ENCODE measurements at places on chromosomes 7 and 10.

DNA sequence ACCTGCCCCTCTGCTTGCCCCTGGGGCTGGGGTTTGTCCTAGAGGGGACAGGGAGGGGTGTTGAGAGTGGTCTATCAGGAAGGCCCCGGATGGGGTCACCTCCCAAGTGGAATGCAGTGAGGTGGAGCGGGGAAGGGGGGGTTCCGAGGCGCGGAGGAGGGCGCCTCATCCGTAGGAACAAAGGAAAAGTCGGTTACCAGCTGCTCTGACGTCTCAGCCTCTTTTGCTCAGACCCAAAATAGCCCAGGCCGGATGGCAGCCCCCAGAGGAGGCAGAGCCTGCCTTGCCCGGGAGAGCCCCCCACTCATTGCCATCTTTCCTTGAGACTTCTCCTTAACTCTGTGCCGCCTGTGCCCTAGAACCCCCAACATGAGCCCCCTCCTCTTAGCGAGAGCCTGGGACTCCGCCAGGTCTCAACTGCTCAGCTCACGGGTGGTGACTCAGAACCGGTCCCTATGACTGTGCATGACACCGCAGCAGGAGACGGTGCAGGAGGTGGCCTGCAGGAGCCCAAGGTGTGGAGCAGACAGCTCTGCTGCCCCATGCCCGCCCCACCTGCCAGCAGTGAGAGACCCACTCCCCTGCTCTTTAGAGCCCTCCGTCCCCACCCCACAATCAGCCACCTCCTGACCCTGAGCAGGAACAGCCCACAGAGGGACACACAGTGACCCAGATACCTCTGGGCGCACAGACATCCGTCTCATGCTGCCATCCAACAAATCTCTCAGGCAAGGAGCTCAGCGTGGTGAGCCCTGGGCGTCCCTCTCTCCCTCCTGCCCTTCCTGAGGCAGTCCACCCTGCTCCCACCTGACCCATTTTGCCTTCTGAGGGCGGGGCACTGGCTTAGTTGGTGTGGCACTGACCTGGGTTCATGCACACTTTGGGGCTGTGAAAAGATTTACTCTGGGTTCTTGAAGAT is 13.1 kb downstream of the STX1A start:
- DNase-seq: peak; percentile 85

DNA sequence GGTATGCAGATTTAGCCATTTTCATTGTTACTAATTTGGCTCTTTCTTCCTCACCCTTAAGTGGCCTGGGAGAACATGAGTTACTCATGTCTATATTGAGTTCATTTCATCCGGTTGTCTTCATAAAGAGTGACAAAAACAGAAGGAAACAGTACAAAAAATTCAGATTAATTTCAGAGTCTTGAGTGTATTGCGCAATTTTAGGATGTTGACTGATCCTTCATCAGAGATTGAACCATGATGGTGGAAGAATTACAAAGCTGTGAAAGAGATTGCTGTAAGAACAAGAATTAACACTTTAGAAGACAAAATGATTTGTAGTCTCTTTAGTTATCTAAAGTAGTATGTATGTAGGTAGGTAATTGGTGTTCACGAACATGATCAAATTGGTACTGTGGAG is 194.0 kb upstream of the PPP1R3A start:
- no peak for DNase-seq

DNA sequence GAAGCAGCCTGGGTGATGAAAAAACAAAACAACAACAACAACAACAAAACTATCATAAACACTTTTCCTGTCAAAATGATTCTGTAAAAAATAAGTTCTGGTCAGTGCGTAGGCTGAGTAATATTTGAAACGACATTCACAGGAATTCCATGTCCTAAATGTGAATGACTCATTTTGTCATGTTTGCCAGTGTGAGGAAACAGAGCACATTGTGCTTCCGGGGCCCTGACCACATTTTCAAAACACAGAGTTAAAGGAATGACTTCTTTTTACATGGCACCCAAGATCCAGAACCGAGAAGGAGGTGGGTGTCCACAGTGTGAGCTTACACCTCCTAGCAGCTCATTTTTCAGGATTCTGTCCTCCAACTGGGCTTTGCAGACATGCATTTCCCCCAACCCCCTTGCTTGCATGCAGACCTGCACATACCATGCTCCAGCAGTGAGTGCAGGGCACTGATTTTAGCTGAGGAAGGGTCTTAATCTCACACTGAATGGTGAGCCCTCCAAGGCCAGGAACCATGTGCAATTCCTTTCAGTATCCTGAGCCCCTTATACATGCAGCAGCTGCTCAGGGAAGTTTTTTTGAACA is 3.0 kb downstream of the CLRN3 start:
- DNase-seq: no peak

DNA sequence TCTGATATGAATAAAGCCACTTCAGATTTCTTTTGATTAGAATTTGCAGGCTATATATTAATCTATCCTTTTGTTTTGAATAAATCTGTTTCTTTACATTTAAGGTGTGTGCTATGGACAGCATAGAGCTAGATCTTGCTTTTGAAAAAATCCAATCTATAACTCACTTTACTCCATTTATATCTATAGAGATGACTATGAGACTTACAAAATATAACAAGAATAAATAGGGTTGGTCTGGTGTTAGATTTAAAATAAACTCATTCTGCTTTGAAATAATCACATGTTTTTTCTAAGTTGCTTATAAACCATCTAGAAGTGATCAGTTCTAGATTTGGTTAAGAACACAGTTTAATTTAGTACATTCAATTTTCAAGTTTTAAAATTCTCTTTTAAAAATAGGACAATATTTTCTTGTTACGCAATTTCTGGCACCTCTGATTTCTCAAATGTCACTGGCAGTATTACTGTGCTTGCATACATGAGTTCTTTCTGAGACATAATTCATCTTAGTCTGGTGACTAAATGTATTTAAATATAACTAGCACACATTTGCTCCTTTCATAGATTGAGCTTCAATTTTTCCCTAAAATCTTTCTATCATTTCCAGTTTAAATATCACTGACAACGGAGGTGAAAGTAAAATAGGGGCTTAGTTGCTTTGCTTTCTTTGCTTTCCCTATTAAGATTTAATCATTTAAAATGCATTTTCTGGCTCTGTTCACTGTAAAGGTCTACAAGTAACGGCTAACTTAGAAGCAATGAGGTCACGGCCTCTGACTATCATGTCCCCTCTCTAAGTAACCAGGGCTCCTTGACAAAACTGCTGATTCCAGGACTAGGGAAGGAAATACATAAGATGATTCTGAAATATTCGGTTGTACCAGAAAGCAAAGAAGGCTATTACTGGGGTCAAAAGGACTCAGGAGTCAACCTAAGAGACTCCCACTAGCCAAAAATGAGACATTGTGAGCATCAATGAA is 89.3 kb downstream of the ICA1 start:
- no peak for DNase-seq

- no peak for DNase-seq
Observed at GRCh38 chr7:38753347-38753746, 122.2 kb upstream of the AMPH start.

DNA sequence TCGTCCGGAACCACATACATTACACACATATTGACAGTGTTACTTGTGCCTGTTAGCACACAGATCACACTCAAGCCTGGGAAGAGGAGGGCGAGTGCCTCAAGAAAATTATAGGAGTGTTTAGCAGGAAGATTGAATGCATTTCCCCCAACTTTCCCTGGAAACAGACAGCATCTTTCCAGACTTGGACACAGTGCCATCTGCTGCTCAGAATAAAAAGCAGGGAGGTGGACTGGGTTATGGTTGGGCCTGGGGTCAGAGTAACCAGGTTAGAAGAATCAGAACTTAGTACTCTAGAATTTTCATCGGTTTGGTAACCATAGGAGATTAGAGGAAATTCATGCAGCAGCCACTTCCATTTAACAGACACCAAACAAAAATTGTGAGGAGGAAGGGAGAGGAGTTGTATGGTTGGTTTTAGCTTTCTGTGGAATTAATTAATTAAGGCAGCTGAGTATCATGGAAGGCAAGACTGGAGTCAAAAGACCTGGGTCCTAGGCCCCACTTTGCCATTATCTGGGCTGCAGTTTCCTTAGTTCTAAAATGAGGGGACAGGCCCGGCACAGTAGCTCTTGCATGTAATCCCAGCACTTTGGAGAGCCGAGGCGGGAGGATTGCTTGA is 43.4 kb upstream of the OPTN start:
- DNase-seq: no peak

- DNase-seq: no peak
Observed at GRCh38 chr10:65306201-65306600, 1619.6 kb upstream of the LRRTM3 start.

DNA sequence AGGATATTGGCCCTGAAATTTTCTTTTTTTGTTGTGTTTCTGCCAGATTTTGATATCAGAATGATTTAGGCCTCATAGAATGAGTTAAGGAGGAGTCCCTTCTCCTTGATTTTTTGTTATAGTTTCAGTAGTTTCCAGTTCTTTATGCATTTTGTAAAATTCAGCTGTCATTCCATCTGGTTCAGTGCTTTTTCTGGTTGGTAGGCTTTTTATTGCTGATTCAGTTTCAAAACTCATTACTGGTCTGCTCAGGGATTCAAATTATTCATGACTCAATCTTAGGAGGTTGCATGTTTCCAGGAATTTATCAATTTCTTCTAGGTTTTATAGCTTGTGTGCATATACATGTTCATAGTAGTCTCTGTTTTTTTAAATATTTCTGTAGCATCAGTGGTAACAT is 10.1 kb upstream of the TMEM196 start:
- DNase-seq: no peak

GRCh38 chr7:2807845-2808772 is 36.0 kb downstream of the GNA12 start:
- DNase-seq: peak; percentile 44

- DNase-seq: no peak
Observed at GRCh38 chr10:31760674-31761081, 168.0 kb downstream of the ARHGAP12 start.

DNA sequence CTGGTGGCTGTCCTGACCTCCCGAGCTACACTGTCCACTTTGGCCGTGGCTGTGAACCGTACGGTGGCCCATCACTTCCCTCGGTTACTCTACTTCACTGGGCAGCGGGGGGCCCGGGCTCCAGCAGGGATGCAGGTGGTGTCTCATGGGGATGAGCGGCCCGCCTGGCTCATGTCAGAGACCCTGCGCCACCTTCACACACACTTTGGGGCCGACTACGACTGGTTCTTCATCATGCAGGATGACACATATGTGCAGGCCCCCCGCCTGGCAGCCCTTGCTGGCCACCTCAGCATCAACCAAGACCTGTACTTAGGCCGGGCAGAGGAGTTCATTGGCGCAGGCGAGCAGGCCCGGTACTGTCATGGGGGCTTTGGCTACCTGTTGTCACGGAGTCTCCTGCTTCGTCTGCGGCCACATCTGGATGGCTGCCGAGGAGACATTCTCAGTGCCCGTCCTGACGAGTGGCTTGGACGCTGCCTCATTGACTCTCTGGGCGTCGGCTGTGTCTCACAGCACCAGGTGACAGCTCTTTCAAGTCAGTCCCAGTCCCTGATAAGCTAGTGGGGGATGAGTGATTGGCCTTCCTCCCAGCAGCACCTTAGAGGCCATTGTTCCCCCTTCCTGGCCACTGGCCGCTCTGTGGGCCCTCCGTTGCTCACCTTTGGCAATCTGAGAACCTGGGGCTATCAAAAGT is 3.0 kb downstream of the CHPF2 start:
- DNase-seq: no peak
